ENCODE measurements at places on chromosomes 12 and 14.

- no peak for DNase-seq
Observed at GRCh38 chr14:69428289-69428998, 30.0 kb downstream of the SLC39A9 start.

GRCh38 chr14:26403760-26404159 is 194.1 kb downstream of the NOVA1 start:
- DNase-seq: no peak

- no peak for DNase-seq
Observed at GRCh38 chr14:63326840-63327239, 8.1 kb upstream of the GPHB5 start.

DNA sequence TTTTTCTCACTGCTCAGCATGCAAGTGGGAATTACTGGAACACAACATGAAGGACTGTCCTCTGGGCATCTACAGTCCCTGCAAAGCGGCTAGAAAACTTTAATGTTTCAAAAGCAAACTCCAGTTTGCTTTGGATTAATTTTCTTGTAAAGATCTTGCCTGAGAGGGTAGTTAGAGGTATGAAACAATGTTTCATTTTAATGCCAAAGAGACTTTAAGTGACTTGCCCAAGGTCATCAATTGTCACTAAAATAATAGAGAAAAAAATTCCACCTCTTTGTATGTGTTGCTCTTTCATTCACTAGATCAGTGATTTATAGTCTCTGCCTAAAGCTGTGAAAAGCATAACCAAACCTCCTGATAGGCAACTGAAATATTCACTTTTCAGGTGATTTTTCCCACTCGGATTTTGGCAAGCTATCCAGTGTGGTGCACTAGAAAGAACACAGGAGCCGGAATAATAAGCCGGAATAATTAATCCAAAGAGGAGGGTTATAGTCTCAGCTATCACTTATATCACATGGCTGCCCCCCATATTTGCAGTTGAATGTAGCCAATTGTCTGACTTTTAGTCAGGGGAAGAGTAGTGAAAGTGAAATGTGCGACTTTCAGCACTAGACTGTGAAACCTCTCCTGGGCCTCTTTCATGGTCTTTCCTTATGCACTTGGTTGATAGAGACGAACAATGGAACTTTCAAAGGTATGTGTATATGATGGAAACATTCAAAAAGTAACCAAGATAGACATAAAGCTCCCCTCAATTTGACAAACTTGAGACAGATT is 107.7 kb downstream of the SLC6A15 start:
- DNase-seq: no peak

- peak; percentile 73 for DNase-seq
Observed at GRCh38 chr12:99658671-99659349, 11.3 kb downstream of the GARIN6 start.

GRCh38 chr14:52063052-52063462 is 5.8 kb downstream of the NID2 start:
- DNase-seq: no peak

GRCh38 chr12:131242741-131243496 is 289.2 kb downstream of the ADGRD1 start:
- DNase-seq: peak; percentile 65

DNA sequence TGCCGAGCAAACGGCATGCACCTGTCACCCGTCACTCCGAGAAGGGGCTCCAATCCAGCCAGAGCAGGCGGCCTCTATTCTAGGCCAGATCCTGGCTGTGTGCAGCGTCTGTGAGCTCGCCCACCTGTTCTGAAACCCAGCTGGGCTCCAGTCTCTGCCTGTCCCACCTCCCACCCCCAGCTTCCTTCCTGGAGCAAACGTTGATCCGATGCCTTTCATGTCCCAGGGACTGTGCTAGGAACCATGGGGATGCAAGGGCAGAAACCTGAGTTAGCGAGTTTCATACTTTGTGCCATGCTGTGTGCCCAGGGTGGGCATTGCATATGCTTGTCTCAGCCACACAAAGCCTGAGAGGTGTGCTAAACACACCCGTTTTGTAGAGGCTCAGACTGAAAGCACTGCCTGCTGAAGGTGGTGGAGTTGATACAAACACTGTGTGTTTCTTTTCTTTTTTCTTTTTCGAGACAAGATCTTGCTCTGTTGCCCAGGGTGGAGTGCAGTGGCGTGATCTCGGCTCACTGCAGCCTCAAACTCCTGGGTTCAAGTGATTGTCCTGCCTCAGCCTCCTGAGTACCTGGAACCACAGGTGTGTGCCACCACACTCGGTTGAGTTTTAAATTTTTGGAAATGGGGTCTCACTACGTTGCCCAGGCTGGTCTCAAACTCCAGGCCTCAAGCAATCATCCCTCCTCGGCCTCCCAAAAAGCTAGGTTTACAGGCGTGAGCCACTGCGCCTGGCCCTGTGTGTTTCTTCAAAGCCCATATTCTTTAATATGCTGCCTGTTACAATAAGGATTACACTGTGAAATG is 84.1 kb upstream of the MED13L start:
- DNase-seq: peak; percentile 99

- peak; percentile 52 for DNase-seq
Observed at GRCh38 chr14:50402965-50403364, 6.3 kb upstream of the CDKL1 start.

- no peak for DNase-seq
Observed at GRCh38 chr14:29897181-29897580, 30.5 kb downstream of the PRKD1 start.

DNA sequence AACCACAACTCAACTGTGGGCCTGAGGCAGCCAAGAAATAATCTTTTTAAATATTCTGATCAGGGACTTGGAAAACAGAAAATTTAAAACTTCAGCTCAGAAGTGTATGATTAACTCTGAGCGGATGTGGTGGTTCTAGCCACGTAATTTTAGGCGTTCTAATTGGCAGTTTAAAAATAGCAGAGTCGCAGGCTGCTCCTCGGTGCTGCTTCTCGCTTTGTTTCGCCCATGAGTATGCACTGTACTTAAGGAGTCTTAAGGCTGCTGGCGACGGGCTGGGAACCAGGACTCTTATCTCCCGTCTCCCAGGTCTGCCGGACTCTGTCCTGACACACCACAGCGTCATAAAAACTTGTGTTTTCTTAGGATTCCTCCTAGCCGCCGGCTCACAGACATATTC is 113.4 kb upstream of the PELI2 start:
- DNase-seq: no peak

DNA sequence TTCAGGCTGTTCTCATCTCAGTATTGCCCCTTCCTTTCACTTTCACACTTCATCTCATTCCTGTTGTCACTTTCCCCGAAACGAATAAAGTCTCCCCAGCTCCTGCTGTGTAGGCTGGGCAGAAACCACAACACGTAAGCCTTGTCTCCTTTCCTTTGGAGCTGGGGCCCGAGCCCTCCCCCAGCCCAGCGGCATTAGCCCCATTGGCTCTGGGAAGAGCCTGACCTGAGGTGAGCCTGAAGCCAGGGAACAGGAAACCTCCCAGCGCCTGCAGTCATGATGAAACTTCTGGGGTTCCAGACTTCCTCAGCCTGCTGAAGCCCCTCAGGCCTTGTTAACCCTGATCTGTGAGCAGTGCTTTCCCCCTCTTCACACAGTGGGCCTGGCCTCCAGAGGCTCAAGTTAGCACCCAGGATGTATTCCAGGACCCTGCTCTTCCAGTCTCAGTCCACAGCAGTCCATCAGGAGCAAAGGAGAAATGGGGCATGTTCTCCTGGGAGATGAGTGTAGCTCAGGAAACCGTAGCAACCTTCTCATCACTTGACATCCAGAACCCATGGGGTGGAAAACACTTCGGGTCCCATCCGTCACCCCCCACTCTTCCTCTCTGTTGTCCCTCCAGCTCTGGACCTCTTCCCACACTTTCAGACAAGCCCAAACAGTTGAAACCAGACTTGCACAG is 21.8 kb downstream of the VASH1 start:
- no peak for DNase-seq

DNA sequence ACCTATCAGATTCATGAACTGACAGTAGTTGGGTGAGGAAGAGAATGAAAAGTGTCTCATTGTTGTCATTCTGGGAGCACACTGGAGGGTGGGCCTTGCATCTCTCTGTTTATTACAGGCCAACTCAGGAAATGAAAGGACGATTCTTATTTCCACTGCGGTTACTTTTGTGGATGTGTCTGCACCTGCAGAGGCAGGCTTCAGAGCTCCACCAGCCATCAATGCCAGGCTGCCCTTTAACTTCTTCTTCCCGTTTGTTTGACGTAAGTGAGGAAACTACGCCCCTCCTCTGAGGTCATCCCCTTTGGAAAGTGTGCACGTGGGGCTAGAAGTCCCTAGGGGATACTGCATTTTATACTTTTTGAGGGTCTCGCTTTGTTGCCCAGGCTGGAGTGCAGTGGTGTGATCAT is 33.7 kb downstream of the TCTN1 start:
- DNase-seq: no peak

GRCh38 chr14:94392510-94392935 is 4.1 kb upstream of the SERPINA1 start:
- DNase-seq: no peak

DNA sequence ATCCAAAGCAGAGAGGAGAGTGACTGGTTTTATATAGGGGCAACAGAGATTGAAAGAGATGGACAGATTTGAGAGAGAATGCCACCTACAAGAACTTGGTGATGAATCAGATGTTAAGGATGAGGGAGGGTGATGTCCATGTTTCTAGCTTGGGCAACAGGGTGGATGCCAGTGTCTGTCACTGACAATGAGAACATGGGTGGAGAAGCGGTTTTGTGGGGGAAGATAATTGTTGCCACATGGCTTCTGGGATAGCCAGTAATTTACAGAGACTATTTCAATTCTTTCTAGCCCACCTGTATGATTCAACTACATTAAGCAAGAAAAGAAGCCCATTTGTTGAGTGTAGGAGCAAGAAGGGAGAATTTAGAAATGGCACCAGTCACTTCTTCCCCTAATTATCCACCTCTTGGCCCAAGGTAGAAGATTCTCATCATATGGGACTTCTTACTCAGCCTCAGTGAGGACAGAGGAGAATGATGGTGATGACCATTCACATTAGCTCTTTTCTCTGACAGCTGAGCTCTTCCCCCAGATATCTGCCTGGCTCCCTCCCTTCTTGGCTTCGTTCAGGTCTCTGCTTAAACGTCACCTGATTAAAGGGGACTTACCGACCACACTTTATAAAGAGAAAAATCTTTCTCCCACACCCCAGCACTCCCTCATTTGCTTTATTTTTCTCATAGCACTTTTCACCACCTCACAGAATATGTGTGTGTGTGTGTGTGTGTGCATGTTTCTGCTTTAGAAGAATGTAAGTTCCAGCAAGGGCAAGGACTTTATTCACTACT is 117.8 kb downstream of the DUSP6 start:
- DNase-seq: no peak

DNA sequence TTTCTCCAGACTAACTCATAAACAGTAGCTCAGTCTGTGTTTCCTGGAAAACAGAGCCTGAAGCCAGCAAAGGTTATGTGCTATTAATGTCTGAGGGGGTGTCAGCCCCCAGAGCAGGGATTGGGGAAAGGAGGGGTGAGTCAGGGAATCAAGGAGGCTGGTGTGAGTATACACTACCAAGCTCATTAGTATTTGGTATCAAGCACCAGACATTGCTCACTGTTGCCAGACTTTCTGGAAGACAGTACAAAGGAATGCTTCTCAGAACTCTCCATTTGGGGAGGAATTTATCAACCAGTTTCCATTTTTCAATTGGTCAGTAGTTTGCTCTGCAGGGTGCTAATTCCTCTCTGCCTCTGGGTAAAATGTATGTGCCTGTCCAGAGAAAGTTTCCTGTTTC is 443.4 kb downstream of the GLT1D1 start:
- no peak for DNase-seq

GRCh38 chr12:109714913-109715244 is 1.3 kb downstream of the FAM222A start:
- DNase-seq: peak; percentile 70

GRCh38 chr12:89349814-89350213 is 2.5 kb downstream of the DUSP6 start:
- DNase-seq: peak; percentile 77

DNA sequence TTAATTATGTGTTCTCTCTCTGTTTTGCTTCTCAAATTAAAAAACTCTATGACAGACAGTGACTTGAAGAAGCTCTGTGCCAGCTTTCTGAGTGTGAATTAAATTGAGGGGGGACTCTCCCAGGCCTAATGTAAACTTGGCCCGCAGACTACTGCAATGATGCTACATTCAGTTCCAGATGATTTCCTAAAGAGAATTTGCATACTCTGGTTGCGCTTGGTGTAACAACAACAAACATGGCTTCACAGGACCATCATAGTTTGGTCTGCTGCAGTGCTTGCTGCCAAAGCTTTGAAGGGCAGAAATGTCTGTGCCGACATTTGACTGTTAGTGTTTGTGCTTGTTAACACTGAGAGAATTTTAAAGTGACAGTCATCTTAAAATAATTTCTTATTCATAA is 25.0 kb downstream of the CFAP54 start:
- DNase-seq: no peak

GRCh38 chr12:27555361-27555760 is 31.4 kb downstream of the PPFIBP1 start:
- DNase-seq: no peak

DNA sequence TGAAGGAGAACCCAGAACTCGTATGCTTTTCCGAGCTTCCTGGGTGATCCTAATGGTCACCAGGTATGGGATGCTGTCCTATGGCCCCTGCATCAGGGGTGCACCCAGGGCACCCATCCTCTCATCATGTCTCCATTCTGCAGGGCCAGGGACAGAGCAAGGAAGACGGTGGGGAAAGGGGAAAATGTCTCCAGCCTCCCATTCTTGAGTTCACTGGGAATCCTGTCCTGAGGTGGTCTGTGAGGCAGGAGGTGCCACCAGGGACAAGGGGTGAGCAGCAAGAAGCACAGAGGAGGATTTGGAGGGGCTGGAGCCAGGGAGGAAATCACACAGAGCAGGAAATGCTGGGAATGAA is 14.9 kb upstream of the SLC6A12 start:
- no peak for DNase-seq

DNA sequence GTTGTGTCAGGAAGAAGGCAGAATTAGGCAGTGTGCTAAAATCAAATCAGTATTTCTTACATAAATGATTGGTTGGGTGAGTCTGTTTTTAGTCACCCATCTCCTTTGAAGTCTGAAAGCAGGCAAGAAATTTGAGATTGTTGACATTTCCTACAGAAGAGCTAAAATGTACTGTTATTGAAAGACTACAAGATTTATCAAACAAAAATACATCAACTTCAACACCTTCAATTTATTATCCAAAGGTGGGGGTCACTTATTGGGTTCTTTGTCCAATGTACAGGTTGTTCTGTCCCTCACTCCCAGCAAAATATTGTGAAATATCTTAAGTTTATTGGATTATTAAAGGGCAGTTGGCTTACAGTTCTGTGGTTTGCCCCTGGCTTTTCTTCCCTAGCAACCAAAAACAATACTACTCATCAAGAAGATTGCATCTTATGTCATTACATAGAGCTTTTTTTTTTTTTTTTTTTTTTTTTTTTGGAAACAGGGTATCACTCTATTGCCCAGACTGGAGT is 20.6 kb upstream of the PKP2 start:
- DNase-seq: no peak

DNA sequence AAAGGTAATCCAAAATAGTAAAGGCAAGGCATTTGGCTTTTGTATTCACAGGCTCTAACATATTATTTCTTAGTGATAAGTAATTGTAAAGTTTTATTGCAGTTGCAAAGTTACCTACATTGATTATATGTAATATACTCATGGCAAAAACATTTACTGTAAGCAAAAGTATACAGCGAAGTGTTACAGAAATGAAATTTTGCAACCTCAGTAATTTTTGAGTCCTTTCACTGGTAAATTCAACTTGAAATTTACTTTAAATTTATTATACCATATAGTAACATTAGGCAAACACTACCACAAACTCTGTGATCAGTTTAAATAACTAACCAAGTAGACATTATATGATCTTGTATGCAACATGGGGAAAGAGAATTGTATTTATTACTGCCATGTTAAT is 89.0 kb downstream of the CDK17 start:
- no peak for DNase-seq

- no peak for DNase-seq
Observed at GRCh38 chr12:111444314-111444924, 38.7 kb downstream of the SH2B3 start.

Data from DMS53 (cell line).